ENCODE measurements at places on chromosomes 11 and 22.

DNA sequence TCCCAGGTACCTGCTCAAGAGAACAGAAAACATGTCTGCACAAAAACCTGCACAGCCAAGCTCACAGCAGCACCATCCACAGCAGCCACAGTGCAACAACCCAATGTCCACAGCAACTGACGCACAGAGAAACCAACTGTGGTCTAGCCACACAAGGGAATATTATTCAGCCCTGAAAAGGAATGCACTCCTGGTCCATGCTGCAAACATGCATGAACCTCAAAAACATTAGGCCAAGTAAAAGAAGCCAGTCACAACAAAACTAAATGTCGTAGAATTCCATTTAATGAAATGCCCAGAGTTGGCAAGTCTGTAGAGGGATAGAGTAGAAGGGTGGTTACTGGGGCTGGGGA lies 60.6 kb downstream of the MYEOV start:
- no peak for DNase-seq

DNA sequence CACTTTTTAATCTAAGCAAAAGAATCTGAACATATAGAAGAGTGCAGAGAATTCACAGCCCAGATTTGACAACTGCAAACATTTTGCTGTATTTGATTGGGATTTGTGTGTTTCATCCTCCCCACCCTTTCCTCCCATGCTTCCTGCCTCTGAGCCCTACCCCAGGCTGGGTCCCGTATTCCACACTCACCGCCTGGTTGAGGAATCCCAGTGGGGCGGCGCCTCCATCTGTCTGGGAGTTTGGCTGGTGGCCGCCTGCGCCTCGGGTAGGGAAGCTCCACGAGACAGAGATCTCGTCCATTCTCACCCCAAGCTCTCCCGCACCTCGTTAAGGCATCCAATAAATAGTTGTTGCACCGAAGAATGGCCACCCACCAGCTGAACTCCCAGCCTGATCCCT lies 105.9 kb upstream of the SLC22A12 start:
- DNase-seq: no peak

GRCh38 chr11:1064167-1064566 lies 10.5 kb upstream of the MUC2 start:
- no peak for DNase-seq

GRCh38 chr11:64996710-64997380 lies at the start of gene BATF2:
TSS of gene BATF2 (minus strand) at chr11:64996971. CDS start at chr11:64996914, 57 bp downstream.
- no peak for DNase-seq
